ENCODE measurements at places on chromosomes 5 and 9.
A peak's percentile ranks its signal among the peaks of the same experiment; 100 is the strongest.

GRCh38 chr5:53069626-53070025 lies 39.9 kb downstream of the MOCS2 start:
- no peak for DNase-seq

- no peak for DNase-seq
Measured at GRCh38 chr5:169011009-169011408, 289.9 kb downstream of the SLIT3 start.

DNA sequence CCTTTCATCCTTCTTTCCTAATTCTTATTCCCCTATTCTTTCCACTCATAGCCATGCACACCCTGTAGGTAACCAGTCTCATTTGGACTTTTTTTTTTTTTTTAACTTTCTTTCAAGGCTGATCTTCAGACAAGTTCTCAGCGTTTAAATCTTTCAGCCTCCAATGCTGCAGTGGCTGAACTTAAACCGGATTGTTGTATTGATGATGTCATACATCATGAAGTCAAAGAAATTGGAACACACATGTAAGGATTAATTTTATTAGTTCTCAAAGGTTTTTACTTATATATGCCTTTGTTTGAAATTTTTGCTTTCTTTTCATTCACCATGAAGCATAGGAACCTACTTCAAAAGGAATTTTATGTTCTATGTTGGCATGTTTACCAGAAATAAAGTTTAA lies 22.1 kb downstream of the SHLD3 start:
- DNase-seq: no peak

- no peak for DNase-seq
Measured at GRCh38 chr5:43106290-43106638, 14.4 kb upstream of the ZNF131 start.

DNA sequence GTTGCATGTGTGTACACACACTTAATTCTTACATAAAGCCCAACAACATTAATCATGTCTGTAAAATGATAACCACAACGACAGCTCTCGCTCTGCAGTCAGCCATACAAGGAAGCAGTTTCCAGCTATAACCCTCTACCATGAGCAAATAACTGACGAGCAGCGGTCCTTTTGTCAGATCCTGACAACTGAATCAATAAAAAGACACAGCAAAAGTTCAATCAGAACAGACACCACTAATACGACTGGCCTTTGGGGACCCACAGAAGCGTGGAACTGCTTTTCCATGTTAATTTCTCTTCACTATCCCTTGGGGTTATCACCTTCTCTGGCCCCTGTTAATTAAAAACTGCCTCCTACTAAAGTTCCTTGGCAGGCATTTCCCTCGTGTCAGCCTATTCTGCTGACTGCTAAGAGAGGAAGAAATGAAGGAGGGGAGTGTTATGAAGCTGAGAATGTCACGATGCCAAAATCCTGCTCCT lies 722.8 kb upstream of the GRAMD2B start:
- DNase-seq: no peak

GRCh38 chr5:181221792-181222629 lies 1.1 kb upstream of the TRIM41 start:
- peak; percentile 92 for DNase-seq

DNA sequence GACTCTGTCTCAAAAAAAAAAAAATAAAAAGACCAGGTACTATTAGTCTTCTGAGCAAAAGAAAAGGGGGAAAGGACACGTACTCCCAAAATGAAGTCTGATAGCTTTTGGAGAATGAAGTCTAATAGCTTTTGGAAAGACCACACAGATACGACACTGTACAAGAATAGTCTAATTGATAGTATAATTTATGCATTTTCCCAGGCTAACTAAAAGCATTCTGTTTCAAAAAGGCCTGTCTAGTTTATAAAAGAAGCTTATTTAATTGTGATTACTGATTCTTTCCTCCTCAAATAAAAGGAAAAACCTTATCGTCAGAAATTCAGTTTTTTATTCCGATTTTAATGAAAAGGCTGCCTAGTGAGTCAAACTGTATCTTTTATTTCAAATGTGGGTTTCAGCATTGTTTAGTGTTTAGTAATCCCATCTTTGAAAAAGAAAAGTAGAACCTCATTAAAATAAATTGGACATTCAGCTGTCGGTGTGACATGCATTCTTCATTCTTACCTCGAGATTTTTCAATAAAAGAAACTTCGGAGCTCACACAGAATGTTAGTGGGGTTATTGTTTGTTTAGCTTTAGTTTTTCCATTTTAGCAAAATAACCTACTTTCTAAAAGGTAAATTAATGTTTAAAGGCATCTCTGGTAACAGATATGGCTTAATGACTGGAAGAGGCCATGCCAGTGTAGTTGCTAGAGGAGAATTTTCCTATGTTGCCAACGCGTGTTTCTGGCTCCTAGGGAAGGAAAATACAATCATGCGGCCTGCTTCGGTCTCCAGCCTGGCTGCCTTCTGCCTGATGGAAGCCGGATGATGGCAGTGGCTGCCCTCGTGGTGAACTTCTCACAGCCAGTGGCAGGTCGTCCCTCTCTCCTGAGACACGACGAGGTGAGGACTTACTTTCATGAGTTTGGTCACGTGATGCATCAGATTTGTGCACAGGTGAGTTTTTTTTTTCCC lies 70.0 kb downstream of the NLN start:
- DNase-seq: no peak
